ENCODE measurements at places on chromosomes 4 and X. TPM values are rescaled to one million over a fixed set of nuclear protein-coding genes. Genes with fewer than 3 reads are reported as not detected.

DNA sequence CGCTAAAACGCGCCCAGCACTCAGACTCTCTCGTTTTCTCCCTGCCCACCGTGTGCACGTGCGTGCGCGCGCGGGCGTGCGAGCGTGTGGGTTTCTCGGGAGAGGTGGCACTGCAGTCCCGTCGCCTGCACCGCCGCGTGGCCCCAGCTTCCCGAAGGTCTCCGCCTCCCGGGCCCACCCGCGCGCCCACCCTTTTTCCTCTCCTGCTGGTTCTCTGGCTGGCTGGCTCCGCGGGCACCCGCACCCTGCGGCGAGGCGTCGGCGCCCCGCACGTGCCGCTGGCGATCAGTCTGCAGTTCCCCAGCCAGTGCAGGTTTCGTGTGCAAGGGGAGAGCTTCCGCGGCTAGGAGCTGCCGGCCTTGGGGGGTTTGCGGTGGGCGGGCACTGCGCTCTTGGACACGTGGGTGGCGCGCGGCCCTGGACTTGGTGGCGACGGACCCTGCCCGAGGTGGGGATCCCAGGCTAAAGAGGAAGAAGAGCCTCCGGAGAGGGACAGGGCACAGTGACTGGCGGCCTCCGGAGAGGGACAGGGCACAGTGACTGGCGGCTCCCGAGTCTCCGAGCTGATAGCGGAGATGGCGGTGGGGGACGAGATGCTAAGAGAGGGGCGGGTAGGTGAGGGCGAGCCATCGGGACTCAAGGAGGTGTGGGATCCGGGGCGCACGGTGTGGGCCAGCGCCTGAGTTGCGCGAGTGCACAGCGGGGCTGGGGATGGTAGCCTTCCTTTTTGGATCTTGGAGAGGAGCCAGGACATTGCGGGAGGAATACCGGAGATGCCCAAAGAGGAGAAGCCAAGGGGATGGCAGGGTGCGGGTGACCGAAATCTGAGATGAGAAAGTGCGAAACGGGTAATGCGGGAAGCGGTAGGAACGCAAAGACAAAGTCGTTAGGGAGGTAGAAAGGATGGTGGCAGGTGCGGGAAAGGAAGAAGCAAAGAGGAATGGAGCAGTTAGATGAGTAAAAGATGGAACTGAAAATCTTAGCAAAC, at the start of gene FAM184B:
TSS of gene FAM184B (minus strand) at position 322 of the 988 bp plus-strand sequence. CDS start 322 bp downstream, outside the sequence.
- no peak for DNase-seq

DNA sequence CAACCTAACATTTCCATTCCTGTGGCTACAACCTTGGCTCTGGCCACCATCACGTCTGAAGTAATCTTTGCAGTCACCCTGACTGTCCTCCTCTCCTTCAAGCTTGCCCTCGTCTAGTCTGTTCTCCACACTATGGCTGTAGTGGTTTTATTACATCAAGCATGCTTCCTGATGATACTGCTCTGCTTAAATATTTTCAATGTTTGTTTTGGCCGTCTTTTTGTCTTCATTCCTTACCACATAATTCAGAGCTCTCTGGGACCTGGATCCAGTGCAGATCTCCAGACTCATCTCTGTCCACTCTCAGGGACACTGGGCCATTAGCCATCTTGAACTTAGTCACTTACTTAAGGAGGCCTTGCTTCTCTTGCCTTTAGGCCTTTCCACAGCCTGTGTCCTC, 27.7 kb upstream of the FREM3 start:
- no peak for DNase-seq

Gene MXRA5
- not detected for total RNA-seq

DNA sequence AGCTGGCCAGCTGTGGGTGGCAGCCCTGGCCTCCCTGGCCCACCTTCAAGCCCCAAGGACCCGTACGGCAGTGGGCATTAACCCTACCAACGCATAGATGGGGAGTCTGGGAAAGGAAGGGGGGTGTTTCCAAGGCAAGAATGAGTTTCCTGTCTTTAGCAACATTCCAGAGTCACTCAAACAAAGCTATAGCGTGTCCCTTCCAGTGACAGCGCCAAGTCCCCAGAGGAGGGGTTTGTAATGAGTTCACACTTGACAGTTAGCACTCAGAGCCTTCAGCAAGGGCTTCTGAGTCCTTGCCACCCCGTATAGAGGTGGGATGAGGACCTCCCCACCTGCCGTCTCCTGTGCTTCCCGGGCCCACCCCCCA, 1.8 kb downstream of the BGN start:
- no peak for DNase-seq

Gene MSANTD1
- 0.22 TPM for total RNA-seq

Gene CETN2
- 129 TPM for total RNA-seq

DNA sequence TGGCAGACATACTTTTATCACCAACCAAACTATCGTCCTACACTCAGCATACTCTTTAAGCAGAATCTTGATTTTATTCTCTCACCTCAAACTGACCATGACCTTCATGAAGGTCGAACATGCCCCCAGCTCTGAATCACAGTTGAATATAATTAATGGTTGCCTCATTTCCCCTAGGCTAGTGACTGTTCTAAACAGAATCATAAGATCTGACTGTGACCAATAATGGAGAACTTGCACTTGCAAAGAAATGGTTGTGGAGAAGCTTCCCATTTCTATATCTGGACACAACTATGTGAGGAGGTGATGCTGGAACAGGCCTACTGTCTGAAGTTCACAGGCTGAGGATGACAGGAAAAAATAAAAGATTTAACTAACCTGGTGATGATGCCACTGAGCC, 85.1 kb downstream of the PDGFC start:
- DNase-seq: no peak

Gene ZNF630
- total RNA-seq: not detected

- DNase-seq: no peak
Observed at GRCh38 chr4:79526641-79527565, 118.9 kb upstream of the GK2 start.

DNA sequence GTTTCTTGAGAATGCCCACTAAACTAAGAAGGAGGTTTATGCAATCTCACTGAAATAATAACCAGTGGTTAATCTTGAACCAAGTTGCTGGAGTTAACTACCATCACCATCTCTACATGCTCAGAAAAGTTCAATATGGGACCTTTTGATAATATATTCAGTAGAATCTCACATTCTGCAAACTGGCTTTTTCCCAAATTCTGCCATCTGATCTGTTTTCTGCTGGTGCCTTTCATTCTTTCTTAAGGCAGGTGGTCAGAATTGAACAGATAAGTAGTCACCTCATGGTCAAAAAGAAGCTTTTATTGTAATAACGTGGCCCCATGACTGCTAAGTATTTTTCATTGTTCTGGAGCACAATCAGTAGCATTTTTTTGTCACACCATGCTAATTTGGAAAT, 229.0 kb upstream of the GK2 start:
- no peak for DNase-seq

Measured in HepG2 (cell line).